Activated T-helper 9 cell treated with anti-CD3 and anti-CD28 coated beads, Interleukin-2, amount 50 U/mL, for 16 hours (primary cell): ENCODE measurements at places on chromosomes 6 and 20.

DNA sequence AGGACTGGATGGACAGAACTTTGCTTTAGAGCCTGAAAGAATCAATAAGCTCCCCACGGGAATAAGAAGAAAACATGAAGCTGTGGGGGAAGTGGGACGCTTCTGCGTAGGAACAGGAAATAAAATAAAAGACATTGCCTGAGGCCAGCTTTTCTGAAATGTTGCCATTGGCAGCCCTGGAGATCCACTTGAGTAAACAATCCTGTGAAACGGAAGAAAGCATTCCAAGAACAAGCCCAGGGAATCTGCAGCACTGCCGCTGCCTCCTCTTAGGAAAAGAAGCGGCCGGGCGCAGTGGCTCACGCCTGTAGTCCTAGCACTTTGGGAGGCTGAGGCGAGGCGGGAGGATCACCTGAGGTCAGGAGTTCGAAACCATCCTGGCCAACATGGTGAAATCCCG, 182.3 kb upstream of the RALGAPA2 start:
- no peak for DNase-seq

DNA sequence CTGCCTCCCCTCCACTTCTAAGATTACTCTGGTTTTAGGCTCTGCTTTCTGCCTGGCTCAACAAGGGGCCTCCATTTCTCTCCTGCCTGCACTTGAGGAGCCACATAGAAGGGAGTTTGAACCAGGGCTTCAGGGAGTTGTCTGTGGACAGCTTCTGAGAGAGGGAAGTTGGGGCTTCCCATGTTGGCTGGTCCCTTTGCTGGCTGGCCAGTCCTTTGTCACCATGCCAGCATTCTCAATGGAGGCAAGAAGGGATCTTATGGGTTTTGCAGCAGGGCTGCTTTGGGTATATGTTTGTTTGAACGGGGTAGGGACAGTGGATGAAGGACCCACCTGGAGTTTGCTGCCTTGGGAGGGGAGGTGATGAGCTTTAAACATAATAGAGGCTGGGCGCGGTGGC, 124.9 kb downstream of the CARMIL1 start:
- no peak for DNase-seq

GRCh38 chr6:35076997-35077712, 64.0 kb downstream of the TCP11 start:
- DNase-seq, result no peak

DNA sequence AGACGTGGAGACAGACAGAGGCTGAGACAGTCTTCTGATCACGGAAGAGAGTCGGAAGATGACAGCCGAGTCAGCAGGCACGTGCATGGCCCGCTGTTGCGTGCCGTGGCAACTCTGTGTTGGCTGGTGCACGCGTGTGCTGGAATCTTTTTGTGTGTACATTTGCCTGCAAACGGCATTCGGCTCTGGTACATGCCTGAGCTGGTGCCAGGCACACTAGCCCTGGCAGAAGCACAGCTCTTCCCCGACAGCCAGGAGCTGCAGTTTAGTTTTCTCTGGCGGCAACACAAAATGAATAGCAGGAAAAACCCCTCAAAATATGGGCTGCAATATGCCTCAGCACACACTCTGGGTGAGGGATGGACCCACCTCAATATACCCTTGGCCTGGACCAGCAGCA, 769 bp upstream of the PDYN start:
- DNase-seq, result no peak

- DNase-seq, result peak; percentile 8
Measured at GRCh38 chr6:157056275-157056674, 267.0 kb downstream of the TMEM242 start.

- no peak for DNase-seq
Measured at GRCh38 chr6:161493576-161494118, 219.8 kb upstream of the AGPAT4 start.

DNA sequence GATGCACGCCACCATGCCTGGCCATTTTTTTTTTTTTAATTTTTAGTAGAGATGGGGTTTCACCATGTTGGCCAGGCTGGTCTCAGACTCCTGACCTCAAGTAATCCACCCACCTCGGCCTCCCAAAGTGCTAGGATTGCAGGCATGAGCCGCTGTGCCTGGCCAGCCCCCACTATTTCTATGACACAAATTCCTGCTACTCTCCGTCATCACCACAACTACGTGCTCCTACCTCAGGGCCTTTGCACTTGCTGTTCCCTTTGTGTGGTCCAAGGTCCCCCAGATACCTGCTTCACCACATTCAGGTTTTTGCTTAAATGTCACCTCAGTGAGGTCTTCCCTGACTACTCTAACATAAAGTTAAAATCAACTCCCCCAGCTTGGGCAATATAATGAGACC, 5.2 kb upstream of the CEBPB start:
- no peak for DNase-seq

GRCh38 chr20:37992802-37993409, 40.4 kb downstream of the TTI1 start:
- no peak for DNase-seq

DNA sequence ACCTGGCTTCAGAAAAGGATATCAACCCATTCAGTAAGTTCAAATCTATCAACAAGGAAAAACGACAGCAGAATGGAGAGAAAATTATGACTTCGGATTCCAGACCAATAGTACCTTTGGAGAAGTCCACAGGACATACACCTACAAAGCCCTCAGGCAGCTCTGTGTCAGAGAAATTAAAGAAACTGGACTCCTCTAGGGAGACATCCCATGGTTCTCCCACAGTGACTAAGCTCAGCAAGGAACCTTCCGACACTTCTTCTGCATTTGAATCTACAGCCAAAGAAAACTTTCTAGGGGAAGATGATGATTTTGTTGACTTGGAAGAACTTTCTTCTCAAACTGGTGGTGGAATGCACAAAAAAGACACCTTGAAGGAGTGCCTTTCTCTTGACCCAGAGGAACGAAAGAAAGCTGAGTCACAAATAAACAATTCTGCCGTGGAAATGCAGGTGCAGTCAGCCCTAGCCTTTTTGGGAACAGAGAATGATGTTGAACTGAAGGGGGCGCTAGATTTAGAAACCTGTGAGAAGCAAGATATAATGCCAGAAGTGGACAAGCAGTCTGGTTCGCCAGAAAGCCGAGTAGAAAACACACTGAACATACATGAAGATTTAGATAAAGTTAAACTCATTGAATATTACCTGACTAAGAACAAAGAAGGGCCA, 67.4 kb upstream of the HINT3 start:
- no peak for DNase-seq

DNA sequence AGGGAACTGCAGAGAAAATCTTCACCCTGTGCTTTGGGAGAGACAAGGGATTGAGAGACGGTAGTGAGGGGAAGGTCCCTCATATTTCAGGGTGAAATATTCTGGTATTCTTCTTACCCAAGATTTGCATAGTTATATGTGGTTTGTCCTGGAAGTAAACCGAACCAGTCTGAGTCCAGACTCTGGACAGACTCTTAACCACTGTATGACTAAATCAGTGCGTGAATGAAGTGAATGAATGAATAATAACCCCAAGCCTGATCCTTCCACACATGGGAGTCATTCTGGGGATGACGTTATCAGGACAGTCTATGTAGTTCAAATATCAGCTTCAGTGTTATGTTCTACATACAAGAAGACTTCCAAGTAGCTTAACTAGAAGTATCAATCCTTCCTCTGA, 690.7 kb downstream of the KIF16B start:
- DNase-seq, result no peak

GRCh38 chr20:60509407-60509806, 551.2 kb downstream of the CDH26 start:
- DNase-seq, result no peak

DNA sequence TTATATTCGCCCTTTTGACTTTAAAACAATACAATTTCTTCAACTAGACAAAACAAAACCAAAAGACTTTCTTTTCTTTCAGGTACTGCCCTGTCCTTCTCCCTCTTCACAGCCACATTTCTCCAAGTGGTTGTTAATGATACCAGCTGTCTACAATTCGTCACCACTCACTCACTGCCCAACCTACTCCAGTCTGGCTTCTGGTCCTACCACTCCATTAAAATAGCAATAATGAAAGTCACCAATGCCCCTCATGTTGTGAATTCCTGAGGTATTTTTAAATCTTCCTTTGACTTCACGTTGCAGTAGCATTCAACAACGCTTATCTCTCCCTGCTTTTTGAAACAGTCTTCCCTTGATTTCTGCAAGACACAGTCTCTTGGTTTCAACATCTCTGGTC, 11.6 kb upstream of the MAN1A1 start:
- DNase-seq, result no peak

GRCh38 chr6:158086504-158087223, 81.4 kb downstream of the SERAC1 start:
- no peak for DNase-seq

- DNase-seq, result no peak
Measured at GRCh38 chr6:170237999-170238740, 52.7 kb downstream of the DLL1 start.

DNA sequence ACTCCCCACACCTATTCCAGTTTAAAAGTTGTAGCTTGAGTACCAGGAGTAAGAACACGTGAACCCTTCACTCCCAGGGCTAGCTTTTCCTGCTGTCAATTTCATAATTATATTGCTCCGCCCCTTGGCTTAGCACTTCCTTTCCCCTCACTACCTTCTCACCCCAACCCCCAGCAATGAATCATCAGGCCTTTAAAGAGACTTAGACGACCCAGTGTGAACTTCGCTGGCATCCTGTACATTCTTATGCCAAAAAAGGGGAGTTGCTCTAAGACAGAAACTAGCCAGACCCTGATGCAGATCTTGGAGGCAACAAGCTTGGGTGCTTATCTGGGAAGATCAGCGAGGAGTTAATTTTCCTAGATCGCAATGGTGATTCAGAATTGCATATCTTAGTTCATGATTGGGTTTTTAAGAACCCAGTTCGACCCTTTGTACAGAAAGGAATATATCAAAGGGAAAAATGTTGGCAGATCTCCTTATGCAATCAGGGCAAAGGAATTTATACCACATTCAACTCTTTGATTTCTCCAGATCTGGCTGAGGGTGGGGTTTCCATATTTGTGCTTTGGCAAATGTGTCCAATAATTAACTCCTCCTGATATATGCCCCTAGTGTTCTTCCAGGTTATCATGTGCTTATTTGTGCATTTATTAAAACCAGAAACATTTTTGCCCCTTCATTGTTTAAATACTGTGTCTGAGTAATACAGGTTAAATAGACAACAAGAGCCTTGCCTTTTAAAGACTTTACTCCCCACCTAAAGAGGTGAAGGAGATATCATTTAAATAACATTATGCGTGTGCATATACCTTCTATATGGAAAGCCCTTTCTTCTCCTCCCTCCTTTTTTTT, 8.1 kb upstream of the ATXN1 start:
- DNase-seq, result peak; percentile 36

DNA sequence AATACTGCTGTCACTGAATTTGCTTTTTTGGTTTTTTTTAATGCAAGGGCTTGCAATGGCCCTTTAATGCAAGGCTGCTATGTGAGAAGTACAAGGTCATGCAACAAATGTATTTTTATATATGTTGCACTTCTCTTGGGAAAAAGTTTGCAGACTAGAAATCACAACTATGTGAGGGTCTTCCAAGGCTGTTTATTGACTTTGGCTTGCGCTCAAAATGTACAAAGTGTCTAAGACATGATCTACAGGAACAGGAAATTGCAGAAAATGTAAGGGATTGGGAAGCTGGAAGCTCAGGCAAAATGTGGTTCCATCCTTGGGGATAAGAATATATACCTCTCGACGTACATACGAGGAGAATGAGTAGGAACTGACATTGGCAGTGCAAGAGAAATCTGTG, 92.2 kb upstream of the F13A1 start:
- DNase-seq, result no peak

DNA sequence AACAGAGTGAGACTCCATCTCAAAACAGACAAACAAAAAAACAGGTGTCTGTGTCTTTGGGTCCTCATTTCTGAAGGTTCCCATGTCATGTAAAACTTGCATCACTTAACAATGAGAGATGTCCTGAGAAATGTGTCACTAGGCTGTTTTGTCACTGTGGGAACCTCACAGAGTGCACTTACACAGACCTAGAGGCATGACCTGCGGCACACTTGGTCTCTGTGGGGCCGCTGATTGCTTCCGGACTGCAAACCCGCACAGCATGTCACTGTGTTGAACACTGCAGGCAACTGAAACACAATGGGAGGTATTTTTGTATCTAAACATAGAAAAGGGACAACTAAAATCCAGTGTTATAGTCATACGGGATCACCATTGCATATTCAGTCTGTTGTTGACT, 42.3 kb upstream of the TMEM181 start:
- DNase-seq, result no peak

DNA sequence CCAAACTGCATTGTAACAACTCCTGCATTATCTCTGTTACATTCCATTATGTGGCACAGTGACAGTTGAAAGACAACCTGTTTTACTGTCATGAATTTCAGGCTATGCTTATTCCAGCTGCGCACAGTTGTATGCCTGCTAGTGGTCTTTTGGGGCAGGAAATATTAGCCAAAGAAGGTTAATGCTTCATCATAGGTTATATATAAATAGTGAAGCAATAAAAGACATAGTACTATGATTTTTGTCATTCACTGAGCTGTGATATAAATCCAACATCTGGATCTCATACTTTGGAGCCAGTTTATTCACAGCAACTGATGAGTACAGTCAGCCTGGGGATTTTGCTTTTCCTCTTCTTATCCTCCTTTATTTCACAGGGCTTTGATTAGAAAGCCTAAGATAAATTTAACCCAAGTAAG, 55.6 kb downstream of the FILIP1 start:
- DNase-seq, result no peak

DNA sequence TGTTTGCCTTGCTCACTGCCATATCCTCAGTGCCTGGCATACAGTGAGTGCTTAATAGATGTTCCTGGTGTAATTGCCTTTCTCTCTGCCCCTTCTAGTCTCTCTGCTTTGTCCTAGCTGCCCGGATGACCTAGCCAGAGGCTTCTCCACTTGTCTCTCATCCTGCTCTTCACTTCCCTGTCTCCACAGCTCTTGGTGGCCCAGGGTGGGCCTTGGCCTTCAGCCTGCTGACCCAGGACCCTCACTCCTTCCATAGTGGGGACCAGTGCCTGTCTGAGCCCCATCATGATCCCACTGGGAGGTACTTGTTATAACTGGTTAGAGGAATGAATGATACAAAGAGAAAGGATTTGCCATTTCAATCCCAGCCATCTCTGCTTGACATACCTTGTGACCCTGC, 49.2 kb upstream of the BLCAP start:
- DNase-seq, result no peak

DNA sequence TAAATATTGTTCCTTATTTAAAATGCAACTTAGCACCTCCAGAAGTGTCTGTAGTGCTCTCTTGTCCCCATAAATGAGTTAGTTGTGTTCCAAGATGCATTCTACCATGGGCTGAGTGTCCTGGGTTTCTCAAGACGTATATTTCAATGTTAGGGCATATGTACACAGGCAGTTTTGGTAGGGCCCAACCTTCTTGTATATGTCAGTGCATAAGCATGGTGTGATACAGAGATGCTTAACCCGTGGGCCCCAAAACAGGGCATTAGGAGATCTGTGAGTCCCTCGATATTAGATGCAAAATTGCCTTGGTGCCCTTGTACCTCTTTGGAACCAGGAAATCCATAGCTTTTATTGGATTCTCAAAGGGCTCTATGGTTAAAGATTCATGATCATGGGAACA, 91.5 kb upstream of the HIVEP1 start:
- no peak for DNase-seq

GRCh38 chr6:151349651-151350270, 41.6 kb downstream of the ZBTB2 start:
- no peak for DNase-seq

GRCh38 chr20:22688485-22688884, 104.1 kb upstream of the FOXA2 start:
- DNase-seq, result no peak

GRCh38 chr20:58630063-58630462, 21.0 kb upstream of the STX16 start:
- no peak for DNase-seq

- no peak for DNase-seq
Measured at GRCh38 chr6:12479881-12480280, 189.7 kb downstream of the EDN1 start.

GRCh38 chr6:63899550-63899949, 263.9 kb downstream of the PHF3 start:
- no peak for DNase-seq
